ENCODE measurements at places on chromosomes 2 and 18.

GRCh38 chr2:227720680-227721079, 2.9 kb upstream of the SLC19A3 start:
- DNase-seq = no peak

DNA sequence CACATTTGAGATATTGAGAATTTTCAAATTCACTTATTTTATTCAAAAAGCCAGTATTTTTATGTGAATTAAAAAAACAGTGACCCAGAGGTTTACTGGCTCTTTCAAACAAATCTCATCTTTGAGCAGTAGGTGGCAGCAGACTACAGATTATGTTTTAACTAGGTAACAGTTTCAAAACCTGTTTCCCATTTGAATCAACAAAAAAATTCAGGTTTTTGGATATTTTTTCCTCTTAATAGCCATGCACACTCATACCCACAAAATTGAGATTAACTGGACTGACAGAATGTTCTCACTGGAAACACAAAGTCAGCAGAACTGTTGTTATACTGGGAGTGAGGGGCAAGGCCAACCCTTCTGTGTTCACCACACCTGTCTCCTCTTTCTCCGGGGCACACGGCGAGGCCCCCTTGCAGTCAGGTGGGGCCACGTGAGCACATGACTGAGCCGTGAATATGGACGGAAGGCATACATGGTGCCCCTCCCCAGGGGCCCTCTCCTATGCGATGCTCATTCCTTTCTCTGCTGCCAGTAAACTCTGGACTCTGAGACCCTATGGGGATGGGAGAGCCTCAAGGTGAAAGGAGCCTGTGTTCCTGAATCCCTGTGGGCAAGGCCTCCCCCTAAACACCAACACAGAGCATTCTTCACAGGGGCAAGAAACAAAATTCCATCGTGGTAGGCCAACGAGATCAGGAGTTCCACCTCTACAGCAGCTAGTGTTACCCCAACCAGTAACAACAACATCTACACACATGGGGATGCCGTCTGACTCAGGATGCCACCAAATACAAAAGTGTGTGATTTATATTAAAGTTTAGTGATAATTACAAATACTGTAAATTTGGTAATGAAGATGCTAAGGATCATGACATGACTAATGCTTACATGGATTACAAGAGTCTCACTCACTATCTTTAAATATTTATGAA, 80.4 kb downstream of the LPIN2 start:
- peak; percentile 50 for DNase-seq

DNA sequence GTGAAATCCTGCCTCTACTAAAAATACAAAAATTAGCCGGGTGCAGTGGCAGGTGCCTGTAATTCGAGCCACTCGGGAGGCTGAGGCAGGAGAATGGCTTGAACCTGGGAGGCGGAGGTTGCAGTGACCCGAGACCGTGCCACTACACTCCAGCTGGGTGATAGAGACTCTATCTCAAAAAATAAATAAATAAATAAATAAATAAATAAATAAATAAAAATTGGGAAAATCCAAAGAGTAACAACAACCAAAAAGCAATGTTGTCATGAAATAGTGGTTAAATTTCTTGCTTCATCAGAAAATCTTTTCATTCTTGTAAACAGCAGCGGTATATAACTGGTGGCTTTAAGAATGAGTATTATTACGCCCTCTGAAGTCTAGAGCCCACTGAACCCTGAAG, 54.4 kb downstream of the HEATR5B start:
- no peak for DNase-seq

- no peak for DNase-seq
These were observed 83.9 kb downstream of the PLCL1 start for GRCh38 chr2:197888321-197888720.

DNA sequence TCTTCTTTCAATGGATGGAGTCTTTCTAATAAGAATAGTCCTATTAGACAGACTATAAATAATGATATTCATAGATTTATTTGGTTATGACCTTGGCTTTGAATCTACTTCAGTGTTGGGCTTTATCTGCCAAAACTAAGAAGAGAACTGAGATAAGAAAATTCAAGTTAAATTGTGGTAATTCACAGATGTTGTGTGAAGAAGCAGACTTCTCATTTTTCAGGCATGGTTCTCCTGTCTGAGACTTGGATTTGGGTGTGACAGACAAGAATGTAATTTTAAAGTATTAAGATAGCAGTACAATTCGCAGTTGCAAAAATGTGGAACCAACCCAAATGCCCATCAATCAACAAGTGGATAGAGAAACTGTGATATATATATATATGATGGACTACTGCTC, 124.7 kb downstream of the QPCT start:
- no peak for DNase-seq

DNA sequence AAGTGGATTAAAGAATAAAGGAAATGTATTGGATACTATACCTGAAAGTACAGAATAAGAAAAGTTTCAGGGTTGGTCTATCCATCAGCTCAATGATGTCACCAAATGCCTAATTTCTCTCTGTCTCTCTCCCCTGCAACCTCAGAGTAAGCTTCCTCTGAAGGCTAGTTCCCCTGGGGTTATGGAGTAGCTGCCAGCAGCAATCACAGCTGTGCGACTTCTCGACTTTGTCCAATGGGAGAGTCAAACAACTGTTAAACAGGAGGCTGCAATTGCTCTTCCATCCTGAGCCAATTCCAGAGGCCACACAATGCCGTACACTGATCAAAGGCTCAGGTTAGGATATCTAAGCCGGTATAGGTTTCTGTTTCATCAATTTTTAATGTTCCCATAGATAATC, 95.3 kb upstream of the FANCL start:
- DNase-seq = no peak

- DNase-seq = no peak
These were observed 21.6 kb downstream of the PMAIP1 start for GRCh38 chr18:59921384-59921891.

DNA sequence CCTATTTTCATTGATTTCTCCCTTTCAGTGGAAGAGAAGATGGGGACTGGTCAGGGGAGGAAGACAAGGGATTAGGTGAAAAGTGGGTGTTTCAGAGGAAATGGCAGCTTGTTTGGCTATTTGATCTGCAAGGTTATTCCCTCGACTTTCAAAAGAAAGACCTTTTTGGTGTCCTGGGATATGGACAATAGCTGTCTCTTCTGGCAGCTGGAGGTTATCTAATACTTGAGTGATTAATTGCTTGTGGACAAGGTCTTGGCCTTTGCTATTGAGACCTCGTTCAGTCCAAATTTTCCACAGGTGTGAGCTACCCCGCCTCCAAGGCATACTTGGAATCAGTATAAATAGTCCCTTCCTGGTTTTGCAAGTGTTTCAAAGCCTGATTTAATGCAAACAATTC, 33.3 kb upstream of the TRAPPC8 start:
- DNase-seq = no peak

GRCh38 chr2:196275646-196276352, 104.4 kb upstream of the STK17B start:
- peak; percentile 56 for DNase-seq

- no peak for DNase-seq
These were observed 12.1 kb downstream of the HS1BP3 start for GRCh38 chr2:20638646-20639430.

DNA sequence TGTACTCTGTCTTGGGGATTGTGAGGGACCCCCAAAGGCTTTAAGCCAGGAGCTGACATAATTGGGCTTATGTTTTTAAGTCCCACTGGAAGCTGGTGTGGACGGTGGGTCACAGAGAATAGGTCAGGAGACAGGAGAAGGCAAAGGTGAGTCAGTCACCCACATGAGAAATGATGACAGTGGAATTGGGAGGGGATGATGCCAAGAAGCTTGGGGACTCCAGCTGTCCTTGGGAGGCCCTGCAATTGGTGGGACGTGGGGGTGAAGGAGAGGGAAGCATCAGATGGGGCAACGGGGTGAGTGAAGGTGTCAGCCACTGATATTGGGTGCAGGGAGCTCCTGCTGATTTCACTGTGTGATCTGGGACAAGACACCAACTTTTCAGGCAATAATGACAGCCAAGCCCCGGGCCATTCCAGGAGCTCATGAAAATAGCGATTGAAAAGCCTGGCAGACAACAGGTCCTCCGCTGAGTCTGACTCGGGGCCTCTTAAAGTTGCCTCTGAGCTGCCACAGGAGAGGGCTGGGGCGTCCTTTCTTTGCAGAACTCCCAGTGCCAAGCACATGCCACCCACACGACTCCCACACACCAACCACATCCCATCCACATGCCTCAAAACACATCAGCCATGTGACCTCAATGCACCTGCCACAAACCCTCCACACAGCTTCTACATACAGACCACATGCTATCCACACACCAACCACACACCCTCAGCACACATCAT, 13.4 kb downstream of the TNS1 start:
- DNase-seq = no peak

DNA sequence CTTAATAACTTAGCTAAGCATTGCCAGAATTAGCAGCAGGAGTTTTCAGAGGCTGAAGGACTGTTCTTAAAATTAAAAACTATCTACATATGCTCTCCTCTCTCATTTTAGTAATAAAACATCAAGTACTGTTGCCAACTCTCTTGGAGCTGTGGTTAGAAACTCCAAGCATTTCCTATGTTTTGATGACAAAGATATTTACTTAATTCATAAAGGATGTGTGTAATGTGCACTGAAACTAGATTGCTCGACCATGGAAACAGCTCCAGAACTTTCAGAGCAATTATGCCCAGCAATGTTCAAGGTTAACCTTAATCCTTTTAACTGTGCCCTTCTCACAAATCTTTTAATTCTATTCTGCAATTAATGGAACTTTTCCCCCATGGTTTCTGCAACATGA, 8.4 kb downstream of the GRP start:
- no peak for DNase-seq

DNA sequence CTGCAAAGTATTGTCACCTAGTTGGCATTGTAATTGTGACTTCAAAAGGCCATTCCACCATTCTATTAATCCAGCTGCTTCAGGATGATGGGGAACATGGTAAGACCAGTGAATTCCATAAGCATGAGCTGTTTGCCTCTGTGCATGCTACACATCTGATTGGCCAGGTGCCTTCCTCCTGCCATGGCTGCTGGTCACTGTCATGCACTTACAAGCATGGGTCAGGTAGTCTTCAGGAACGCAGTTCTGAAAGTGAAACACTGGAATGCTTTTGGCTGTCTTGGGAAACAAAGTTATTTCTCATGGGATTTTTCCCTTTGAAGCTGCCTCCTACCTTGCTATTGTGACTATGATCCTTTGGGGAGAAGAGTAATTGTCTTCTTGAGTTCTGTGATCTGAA, 267.6 kb downstream of the GBX2 start:
- DNase-seq = no peak

GRCh38 chr2:47266939-47267710, 112.0 kb upstream of the STPG4 start:
- no peak for DNase-seq

DNA sequence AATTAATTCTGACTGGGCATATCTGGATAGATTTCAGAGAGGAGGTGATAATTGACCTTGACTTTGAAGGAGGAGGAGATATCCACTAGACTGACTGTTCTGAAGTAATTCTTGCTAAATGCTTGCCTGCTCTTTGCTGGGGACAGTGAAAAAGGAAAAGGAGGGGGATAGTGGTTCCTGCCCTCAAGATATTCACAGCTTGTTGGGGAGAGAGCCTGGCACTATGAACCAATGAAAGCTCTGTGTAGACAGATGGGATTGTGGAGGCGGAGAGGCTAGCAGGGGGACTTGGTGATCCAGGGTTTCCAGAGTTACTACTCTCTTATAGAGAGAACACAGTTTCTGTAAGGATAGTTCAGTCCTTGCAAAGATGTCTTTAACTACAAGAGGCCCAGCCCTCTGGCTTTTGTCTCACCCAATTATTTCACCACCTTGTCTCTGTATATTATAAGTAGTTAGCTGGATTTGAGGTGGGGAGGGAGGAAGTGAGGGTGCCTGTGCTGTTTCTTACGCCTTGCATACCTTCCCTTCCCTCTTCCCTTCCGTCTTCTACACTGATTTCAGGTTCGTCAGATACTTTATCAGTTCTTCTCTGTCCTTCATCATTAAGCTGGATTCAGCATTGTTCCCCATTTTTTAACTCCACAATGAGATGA, 190.4 kb downstream of the PRKCE start:
- DNase-seq = no peak

- no peak for DNase-seq
These were observed 196.9 kb downstream of the ANKRD30B start for GRCh38 chr18:14944838-14945237.

GRCh38 chr2:109659396-109660045, 45.4 kb downstream of the SOWAHC start:
- no peak for DNase-seq

DNA sequence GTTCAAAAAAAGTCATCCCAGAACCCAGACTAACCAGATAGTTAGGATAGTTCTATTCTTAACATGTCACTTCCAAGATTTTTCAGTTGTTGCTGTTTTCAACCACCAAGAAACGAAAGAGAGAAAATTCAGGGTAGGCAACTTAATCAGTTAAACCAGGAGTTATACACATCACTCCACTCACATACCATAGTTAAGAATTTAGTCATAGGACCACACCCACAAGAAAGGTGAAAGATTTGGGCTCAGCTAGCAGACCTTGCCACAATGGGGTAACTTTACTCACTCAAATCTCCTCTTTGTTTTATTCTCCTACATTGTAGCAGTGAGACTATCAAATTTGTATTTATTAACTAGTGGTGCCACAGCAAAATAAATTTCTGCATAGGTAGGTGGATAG, 473.6 kb downstream of the NUP35 start:
- no peak for DNase-seq

DNA sequence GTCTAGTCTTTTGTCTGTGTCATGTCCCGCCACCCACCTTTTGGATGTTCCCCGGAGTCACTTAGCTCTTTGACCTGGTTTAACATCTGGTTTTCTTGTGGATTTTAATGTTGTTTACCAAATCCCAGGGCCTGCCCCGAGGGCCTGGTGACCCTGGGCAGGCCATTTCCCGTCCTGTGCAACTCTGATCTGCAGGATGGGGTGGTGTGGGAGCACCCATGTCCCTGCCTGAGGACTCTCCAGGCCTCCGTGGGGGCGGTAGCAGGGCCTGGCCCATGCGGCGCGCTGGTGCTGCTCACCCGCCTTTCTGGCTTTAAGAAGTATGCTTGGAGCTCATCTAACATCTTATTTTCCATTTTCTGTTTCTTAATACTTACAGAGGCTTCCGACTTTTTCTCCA, 10.7 kb downstream of the RAMP1 start:
- no peak for DNase-seq

DNA sequence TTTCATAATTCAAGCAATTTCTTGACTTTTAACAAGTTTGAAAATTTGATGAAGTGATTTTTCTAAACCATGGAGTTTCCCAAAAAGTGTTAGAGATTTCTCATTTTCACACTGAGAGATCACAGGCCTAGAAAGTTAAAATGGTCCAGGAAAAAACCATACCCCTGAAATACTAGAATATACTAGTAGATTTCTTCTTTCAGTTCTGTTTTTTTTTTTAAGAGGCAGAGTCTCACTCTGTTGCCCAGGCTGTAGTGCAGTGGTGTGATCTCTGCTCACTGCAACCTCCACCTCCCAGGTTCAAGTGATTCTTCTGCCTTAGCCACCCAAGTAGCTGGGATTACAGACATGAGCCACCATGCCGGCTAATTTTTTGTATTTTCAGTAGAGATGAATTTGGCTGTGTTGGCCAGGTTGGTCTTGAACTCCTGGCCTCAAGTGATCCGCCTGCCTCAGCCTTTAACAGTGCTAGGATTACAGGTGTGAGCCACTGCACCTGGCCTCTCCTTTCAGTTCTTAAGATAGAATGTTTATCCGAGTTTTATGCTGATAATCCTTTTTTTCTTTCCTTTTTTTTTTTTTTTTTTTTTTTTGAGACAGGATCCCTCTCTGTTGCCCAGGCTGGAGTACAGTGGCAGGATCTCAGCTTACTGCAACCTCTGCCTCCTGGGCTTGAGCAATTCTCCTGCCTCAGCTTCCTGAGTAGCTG, 14.4 kb downstream of the MTHFD2 start:
- DNase-seq = no peak
